CD4-positive, alpha-beta T cell (primary cell): ENCODE measurements at places on chromosomes 13 and 19.
A peak's percentile ranks its signal among the peaks of the same experiment; 100 is the strongest.

- DNase-seq, result no peak
Observed at GRCh38 chr13:96629331-96629730, 364.9 kb downstream of the OXGR1 start.

GRCh38 chr13:75864718-75865117, 228.6 kb downstream of the LMO7 start:
- no peak for DNase-seq

- DNase-seq, result peak; percentile 48
Observed at GRCh38 chr19:3606690-3607289, at the start of gene TBXA2R. TBXA2R (minus strand) TSS chr19:3606875; CDS start chr19:3600634, 6,241 bp downstream.

DNA sequence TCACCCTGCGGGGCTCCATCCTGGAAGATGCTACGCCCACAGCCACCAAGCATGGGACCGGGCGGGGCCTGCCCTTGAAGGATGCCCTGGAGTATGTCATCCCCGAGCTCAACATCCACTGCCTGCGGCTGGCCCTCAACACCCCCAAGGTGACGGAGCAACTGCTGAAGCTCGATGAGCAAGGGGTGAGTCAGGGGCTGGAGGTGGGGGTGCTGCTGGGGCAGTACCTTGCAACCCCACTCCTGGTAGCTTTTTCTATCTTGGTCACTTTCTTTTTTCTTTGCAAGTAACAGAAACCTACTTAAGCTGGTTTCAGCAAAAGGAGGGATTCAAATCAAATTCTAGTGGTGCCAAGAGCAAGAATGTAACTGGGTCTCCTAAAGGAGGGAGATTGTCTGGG, 124.1 kb downstream of the DPF1 start:
- DNase-seq, result no peak

DNA sequence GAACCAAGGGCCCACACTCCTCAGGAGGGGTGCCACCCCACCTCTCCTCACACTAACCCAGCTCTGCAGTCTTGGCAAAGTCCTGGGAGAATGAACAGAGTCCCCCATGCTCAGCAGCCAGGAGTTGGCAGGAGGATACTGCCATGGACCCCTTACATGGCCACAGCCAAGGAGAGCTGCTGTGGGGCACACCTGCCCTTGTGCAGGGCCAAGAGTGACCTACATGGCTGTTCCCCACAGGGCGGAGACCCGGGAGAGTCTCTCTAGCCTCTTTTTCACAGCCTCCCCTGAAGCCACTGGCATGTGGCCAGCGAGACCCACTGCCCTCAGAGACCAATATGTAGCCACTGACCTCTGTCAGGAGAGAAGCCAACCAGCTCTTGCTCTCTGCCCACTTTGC, 45.9 kb upstream of the VSTM2B start:
- DNase-seq, result no peak

DNA sequence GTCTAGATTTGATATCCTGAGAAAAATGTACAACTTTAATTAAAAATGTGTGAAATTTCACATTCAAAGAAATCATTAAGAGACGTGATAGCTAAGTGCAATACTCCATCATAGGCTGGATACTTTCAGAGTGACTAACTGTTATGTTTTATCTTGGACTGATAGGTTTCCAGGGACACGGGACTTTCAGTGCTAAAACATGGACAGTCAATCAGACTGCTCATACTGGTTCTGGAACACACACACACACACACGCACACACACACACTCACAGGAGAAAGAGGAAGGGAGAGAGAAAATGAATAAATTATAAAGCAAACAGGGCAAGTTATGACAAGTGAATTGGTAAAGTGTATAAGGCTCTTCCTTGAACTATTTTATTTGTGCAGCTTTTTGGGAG, 955.9 kb downstream of the SLITRK5 start:
- no peak for DNase-seq

- DNase-seq, result no peak
Observed at GRCh38 chr19:7850000-7850813, 20.2 kb downstream of the EVI5L start.

GRCh38 chr13:106163426-106163825, 372.0 kb downstream of the EFNB2 start:
- no peak for DNase-seq
